Glutamatergic neuron (in vitro differentiated cells): ENCODE measurements at places on chromosomes 16 and 17.

GRCh38 chr17:13393841-13394710 is 207.7 kb downstream of the HS3ST3A1 start:
- DNase-seq: no peak

GRCh38 chr16:78353640-78354275 is 254.3 kb downstream of the WWOX start:
- DNase-seq: no peak

- no peak for DNase-seq
Measured at GRCh38 chr17:71339206-71339605, 781.6 kb upstream of the SOX9 start.

DNA sequence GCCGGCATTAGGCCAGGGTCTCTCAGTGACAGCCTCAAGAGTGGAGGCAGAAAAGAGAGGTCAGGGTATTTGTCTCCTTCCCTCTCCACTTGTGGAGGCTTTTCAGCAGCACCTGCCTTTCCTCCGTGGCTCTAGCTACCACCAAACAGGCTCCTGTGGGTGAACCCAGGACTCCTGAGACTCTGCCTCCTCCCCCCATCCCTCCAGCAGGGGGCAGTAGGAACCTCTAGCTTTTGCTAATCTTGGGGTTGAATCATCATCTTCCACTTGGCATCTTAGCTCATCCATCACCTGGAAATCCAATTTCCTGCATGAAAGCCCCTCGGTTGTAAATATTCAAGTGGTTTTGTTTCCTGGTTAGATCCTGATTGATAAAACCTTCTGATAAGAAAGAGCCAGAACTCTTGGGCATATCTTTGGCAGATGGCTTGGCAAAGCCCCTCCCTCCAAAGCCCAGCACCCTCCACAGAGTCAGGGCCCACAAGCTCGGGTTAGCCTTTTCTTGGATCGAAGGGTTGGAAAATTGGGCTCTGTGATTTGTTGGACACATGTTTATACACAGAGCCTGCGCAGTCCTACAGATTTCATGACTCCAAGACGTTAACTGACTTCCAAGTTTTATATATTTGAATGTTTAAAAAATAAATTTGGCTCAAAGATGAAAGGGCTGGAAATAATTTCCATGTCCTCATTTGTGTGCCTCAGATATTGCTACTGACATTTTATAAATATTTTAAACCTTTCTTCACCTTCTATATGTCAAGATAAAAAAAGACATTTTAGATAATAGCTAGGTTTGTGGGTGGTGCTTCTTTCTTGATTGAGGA is 322.1 kb downstream of the MAP2K4 start:
- DNase-seq: peak; percentile 42

DNA sequence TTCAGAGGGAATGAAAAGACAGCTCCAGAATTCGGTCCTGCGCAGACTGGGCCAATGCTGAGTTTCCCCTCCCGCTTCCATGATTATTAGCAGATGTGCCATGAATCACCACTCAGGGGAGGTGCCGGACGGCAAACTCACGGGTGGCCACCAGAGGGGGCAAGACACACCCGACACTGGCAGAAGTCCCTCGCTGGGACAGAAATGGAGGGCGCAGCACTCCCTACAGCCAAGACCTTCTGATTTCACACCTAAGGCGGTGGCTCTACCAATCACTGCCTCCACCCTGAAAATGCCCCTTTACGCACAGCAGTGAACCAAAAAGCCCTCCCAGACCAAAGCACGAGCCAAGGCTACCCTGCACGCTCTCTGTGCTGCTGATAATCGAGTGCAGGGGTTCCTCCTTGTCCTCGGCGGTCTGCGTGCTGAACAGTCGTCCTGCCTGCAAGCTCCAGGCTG is 26.8 kb downstream of the TRAP1 start:
- peak; percentile 93 for DNase-seq

GRCh38 chr17:17205368-17206123 is 587 bp downstream of the PLD6 start:
- no peak for DNase-seq

- DNase-seq: no peak
Measured at GRCh38 chr16:9763505-9763904, 418.7 kb downstream of the GRIN2A start.

DNA sequence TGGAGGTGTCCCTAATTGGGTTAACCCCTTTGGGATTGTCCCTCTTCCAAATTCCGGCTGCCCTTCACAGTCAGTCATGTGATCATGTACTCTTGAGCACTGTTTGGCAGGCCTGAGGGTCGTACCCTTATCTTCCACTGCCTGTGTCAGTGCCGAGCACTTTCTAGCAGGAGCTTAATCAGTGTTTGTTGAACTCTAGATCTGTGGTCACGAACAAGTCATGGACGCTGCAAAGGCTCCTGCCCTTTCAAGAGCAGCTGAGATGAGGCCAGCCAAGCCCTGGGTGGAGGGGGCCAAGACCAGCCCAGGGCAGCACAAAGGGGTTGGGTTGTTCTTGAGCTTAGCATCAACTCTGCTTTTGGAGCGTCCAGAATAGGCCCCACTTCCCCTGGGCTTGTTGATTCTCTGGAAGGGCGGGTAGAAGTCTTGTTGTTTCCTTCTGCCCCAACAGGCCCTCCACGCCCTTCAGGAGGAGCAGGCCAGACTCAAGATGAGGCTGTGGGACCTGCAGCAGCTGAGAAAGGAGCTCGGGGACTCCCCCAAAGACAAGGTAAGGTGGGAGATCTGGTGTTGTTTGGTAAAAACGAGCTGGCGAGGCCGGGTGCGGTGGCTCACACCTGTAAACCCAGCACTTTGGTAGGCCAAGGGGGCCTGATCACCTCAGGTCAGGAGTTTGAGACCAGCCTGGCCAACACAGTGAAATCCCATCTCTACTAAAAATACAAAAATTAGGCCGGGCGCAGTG is 5.3 kb downstream of the IFI35 start:
- no peak for DNase-seq

DNA sequence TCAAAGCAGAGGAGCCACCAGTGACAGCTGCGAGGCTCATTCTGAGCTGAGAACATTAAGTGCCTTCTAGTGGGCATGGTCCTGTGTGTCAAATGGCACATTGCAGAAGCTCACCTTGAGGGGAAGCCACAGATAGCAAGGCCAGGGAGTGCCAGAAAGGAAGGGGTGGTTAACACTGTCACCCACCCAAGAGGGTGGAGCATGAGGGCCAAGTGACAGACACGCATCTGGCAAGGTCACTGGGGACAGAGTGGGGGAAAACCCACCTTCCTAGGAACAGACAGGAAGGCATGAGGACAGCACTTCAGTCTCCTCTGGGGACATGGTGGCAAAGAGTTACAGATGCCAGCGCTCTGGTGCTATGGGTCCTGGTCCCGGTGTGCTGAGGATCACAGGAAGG is 22.1 kb downstream of the NUBP1 start:
- DNase-seq: no peak

DNA sequence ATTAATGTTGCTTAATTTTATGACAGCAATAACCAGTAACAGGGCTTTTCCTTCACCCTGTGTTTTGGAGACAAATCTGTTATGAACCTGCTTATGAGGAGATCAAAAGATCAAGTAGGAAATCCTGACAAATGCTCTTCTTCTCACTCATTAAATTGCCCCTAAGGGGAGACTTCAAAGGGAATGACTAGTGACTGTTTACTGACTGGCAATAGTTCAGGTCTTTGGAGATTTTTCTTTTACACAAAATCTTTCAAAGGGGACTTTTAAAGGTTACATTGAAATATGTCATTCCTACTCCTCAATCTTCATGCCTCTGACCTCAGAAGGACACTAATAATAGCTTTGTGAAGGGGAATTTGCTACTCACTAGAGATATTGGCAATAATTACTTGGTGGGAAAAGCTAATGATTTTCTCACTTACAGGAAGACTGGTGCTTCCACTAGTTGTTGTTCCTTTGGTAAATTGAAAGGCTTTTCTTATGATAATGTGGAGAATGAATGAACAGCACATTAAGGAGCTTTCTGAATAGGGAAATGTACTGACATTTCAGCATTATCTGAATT is 292.9 kb upstream of the CA10 start:
- no peak for DNase-seq

DNA sequence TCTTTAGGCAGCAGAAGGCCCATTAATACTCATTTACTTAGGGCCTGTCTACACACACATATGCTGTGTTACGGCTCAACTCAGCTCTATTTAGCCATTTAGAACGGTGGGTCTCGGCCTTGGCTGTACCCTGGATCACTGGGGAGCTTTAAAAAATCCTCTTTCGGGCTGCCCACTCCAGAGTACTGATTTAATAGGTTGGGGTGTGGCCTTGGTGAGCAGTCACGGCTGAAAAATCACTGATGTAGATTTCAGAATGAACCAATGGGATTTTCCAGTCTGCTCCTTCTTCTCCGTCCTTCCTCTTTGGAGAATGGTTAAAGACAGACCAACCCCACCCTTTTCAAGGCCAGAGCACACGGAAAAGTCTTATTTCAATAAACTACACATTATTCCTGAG is 223.5 kb downstream of the CCDC182 start:
- no peak for DNase-seq

GRCh38 chr16:59612094-59612493 is 878.0 kb upstream of the GOT2 start:
- DNase-seq: no peak

DNA sequence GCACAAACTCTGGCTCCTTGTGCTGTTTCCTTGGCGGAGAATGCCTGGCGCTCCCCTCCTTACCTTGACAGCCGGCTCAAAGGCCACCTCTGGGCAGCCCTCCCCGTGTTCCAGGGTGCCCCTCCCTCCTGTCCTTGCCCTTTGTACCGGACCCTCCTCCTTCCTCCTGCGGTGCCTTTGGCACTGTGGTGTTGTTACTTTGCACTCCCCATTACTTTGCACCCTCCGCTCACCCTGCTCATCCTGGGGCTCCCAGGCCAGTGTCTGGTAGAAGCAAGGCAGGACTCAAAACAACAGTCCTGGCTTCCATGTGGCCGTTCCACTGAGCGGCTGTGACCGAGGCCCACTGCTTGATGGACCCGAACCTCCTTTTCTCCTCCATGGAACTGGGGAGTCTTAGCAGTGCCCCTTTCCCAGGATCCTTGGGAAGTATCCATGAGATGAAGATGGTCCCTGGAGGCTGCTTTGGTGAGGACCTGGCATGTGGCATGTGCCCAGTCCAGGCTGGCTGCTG is 147.8 kb downstream of the CMIP start:
- no peak for DNase-seq

GRCh38 chr16:54244061-54244886 is 42.3 kb downstream of the IRX3 start:
- DNase-seq: no peak

DNA sequence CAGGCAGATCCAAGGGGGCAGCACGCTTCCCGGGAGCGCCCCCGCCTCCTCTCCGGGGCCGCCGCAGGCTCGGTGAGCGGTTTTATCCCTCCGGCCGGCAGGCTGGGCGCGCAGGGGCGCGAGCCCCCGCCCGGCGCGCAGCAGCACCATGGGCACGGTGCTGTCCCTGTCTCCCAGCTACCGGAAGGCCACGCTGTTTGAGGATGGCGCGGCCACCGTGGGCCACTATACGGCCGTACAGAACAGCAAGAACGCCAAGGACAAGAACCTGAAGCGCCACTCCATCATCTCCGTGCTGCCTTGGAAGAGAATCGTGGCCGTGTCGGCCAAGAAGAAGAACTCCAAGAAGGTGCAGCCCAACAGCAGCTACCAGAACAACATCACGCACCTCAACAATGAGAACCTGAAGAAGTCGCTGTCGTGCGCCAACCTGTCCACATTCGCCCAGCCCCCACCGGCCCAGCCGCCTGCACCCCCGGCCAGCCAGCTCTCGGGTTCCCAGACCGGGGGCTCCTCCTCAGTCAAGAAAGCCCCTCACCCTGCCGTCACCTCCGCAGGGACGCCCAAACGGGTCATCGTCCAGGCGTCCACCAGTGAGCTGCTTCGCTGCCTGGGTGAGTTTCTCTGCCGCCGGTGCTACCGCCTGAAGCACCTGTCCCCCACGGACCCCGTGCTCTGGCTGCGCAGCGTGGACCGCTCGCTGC is 832 bp downstream of the CDK5R1 start:
- peak; percentile 47 for DNase-seq

DNA sequence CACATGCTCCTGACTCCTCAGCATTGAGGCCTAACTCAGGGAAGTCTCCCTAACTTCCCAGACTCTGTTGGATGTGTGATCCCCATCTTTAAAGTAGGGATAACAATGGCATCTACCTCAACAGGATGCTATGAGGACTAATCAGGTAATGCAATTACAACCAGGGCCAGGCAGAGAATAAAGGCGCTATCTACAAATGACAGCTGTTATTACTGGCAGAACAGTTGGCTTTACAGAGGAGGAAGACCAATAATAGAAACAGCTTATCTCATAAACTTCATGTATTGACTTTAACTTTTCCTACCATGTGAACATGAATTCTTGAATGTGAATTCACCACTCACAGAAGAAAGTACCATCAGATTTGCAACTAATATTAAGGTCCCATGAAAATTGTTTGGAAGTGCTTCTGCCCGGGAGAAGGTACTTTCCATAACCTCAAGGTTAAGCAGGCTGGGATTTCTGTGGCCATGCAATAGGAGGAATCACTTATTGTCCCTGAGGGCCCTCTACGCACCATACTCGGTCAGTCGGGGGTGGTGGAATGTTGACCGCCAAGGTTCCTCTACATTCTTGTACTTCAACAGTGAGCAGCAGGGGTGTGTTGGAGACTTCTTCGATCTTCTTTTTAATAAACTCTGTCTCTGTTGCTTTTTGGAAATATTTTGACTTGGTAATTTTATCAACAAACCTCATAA is 22.6 kb upstream of the ERN1 start:
- no peak for DNase-seq

GRCh38 chr17:20216154-20216815 is 207.1 kb downstream of the SPECC1 start:
- DNase-seq: no peak

DNA sequence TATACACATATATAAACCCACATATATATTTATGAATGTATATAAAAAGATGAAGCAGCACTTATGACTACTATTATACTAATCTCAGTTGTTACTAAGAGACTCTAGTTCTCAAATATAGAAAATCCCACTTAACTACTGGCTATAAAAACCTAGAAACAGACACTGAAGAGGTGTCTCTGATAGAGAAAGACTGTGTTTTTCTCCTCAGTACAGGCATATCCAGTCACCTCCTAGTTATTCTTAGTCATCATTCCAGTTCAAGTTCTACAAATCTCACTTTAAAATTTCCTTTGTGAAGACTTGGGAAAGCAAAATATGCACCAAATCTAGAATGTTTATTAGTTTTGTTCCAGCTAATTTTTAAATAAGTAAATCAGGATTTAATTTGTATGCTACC is 93.9 kb downstream of the STH start:
- DNase-seq: no peak

GRCh38 chr16:30519120-30520049 is 7.0 kb downstream of the ZNF768 start:
- no peak for DNase-seq
